ENCODE measurements at places on chromosomes 2 and 18.

- DNase-seq: no peak
Measured at GRCh38 chr2:7977981-7978380, 703.9 kb upstream of the ID2 start.

DNA sequence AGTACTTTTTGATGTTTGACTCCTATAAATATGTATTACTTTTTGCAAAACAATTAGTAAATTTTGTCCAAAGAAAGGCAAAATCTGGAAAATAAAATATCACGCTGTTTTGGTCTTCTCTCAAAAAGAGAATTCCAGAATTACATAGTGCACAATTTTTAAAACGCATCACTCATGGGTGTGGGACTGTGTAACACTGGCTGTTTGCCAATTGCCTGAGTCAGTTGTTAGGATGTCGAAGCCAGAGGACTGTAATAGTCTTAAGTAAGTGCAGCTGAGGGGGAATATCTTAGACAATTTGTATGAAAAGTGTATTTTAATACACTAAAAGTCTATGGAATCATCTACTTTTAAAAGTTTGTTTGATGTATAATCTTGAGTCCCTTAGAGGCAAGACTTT is 24.1 kb upstream of the EPHA4 start:
- no peak for DNase-seq

- DNase-seq: no peak
Measured at GRCh38 chr2:229335330-229335729, 64.2 kb upstream of the PID1 start.

DNA sequence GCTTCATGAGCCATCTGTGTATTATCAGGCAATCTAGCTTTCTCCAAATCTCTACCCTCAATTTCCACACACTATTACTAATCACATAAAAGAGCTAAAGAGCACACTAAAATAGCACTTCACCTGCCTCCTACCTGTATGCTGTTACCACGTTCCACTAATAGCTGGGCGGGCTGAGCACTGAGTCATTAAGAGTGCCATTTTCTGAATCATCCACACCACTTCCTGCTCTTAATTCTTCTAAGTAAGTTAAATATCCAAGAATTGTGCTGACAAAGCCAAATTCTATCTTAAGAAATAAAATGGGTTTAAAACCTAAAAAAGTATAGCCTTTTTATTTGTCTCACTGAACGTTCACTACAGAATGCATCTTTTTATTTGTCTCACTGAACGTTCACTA is 35.7 kb downstream of the NOL10 start:
- no peak for DNase-seq

DNA sequence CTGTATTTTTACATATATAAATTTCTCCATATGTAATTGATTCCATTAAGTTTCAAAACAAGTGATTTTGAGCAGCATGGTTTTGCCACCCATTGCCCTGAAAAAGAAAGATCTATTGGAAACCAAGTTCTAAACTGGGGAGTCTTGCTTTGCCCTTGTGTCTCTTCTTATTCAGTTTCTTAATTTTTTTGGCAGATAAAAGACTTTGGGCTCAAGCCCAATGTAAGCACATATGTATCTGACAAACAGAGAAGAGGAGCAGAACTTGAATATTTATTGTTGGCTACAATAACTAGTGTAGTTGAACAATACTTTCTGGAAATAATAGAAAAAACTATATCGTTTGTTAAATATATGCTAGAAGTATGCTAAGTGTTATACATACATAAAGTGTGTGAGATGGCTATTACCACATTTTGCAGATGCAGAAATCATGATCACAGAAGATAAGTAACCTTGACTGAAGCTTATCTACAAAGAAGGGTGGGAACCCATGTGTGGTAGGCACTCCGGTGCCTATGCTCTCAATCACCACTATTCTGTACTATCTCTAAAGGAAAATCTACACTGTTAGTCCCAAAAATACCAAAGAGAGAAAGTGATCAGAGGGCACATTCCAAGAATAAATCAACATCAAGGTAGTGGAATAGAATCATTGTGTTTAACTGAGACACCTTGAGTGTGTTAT is 109.1 kb downstream of the PLA2R1 start:
- no peak for DNase-seq

GRCh38 chr18:63271881-63272299 is 47.7 kb downstream of the BCL2 start:
- no peak for DNase-seq

GRCh38 chr2:105611811-105612424 is 132.8 kb upstream of the NCK2 start:
- no peak for DNase-seq
